ENCODE measurements at places on chromosomes 7 and 10.

DNA sequence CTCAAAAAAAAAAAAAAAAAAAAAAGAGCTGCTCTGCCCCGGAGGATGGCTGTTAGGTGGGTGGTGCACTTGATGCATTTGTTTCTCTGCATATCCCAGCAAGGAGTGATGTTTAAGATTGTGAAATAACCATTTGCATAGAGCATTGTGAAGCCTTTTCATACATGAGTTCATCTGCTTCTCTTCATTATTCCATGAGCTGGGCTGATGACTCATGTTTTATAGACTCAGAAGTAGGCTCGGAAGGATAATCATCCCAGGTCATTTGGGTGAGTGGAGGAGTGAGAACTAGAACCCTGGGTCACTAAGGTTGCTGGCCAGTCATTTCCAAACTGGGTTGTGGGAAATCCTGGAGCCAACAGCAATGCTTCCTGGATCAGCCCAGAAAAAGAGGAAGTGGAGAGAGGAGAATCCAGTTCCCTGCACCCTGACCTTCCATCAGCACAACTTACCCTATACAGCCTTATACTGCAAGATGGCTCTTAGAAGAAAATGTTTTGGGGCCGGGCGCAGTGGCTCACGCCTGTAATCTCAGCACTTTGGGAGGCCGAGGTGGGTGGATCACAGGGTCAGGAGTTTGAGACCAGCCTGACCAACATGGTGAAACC lies 45.3 kb downstream of the TACC2 start:
- no peak for DNase-seq

- no peak for DNase-seq
Measured at GRCh38 chr10:103145046-103145445, 48.0 kb downstream of the NT5C2 start.

DNA sequence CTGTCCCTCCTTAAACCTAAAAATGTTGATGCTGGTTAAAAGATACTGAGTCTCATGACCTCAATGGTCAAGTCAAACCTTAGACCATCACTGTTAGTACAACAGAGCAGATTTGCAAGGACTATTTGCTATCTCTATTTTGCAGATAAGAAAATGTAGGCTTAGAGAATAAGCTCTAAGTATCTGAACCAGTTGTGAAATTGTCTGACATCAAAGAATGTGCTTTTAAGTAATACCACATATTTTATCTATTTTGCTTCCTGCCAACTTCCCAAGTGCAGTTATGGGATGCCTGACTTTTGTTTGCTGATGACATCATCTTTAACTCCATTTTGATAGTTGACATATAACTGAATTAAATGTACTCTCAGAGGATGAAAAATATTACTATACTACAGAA lies 83.6 kb upstream of the TMEM106B start:
- no peak for DNase-seq

DNA sequence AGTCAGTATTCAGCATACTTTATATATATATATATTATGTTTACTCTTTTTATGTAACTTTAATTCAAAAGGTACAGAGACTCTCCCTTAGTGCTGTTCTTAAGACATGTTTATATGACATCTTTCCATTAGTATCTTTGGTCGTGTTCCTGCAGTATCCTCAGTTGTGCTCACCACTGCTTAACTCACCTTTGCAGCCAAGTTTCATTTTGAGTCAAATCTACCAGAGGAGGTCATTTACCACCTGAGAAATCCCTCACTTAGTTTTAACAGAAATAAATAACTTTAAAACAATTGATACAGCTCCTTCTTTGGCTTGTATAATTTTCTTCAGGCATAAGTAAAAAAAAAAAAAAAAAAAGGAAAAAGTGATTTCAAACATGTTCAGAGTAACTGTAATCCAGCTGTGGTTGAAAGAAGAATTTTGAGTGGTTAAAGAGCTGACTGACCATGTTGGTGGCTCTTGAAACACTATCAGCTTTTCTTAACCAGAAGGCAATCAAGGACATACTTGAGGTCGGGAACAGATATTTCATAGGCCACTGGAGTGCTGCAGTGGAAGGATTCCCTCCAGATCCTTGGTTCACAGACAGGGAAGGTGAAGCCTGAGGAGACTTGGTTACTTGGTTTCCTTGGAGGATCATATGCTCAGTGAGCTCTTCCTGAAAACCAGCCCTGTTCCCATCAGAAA lies 116.8 kb downstream of the AUTS2 start:
- no peak for DNase-seq

- DNase-seq = no peak
Measured at GRCh38 chr10:28631896-28632583, 45.3 kb upstream of the BAMBI start.

DNA sequence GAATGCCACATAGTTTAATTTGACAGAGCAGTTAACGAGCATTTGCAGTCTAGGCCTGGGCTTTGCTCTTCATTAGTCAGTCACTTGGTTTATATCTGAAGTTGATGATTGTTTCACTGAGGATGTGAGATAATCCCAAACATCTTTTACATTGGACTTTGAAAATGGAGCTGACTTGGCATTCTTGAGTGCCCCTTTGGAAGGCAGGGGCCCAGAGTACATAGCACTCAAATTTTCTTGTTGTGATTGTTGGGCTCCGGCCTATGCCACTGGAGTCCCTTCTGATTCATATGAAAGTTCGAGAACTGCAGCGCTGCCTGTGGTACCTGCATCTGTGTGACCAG lies 21.9 kb downstream of the DNAJB6 start:
- no peak for DNase-seq
